ENCODE measurements at places on chromosomes 11 and 22.

DNA sequence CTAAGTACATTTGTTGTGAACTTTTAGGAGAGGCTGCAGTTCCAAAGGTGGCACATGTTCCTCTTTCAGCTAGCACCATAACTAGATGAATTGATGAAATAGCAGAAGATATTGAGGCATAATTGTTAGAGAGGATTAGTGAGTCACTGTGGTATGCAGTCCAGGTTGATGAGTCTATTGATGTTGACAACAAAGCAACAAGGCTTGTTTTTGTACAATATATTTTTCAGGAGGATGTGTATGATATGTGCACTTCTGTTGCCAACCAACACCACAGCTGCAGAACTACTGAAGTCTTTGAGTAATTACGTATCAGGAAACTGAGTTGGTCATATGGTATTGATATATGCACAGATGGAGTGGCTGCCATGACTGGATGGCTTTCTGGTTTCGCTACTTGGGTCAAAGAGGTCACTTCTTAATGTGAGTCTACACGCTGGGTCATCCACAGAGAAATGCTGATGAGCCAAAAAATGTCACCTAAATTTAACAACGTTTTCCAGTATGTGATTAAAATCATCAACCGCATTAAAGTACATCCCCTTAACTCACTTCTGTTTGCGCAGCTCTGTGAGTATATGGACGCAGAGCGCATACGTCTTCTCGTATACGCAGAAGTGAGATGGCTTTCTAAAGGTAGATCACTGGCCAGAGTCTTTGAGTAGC lies 261.3 kb upstream of the ANO5 start:
- H3K36me3 ChIP-seq = no peaks in the 10 kb centered on the region
- no peak for DNase-seq
- H3K4me1 ChIP-seq = no peaks in the 10 kb centered on the region
- no peak overlapping the region for H3K4me3 ChIP-seq
- H3K27ac ChIP-seq = no peak overlapping the region

- H3K4me3 ChIP-seq = no peak overlapping the region
- DNase-seq = no peak
- no peaks in the 10 kb centered on the region for H3K36me3 ChIP-seq
- no peaks in the 10 kb centered on the region for H3K27me3 ChIP-seq
Observed at GRCh38 chr11:135074397-135074998, 662.5 kb upstream of the B3GAT1 start.

GRCh38 chr22:44623771-44624510 lies 78.1 kb upstream of the PRR5 start:
- H3K27me3 ChIP-seq = peaks cover 7% of the 10 kb centered on the region
- no peak overlapping the region for H3K4me3 ChIP-seq
- no peak overlapping the region for H3K27ac ChIP-seq
- DNase-seq = peak; percentile 22
- no peaks in the 10 kb centered on the region for H3K36me3 ChIP-seq

DNA sequence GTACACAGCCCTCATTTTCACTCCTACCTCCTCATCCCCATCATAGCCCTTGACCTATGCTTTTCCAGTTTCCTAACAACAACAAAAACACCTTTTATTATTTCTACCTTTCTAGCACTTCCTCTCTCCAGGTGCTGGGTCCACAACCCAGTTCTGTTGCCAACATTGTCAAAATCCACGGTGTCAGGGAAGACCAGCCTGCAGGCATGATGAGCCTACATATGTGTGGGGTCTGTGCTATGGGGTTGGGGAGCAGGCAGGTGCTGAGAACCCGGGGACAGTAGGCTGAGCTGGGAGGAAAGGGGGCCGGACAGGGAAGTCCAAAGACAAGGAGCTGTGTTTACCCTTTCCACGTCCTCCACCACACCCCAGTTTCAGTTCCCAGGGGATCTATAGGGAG lies 711 bp upstream of the ZPR1 start:
- DNase-seq = no peak
- H3K27ac ChIP-seq = no peak overlapping the region
- H3K4me1 ChIP-seq = peaks cover 6% of the 10 kb centered on the region
- peaks cover 22% of the 10 kb centered on the region for H3K36me3 ChIP-seq
- H3K27me3 ChIP-seq = no peaks in the 10 kb centered on the region

- no peak overlapping the region for H3K27ac ChIP-seq
- no peaks in the 10 kb centered on the region for H3K27me3 ChIP-seq
- H3K36me3 ChIP-seq = peaks cover 27% of the 10 kb centered on the region
- peaks cover 17% of the 10 kb centered on the region for H3K4me1 ChIP-seq
- DNase-seq = no peak
Observed at GRCh38 chr22:24584166-24584790, 8.6 kb downstream of the LRRC75B start.

DNA sequence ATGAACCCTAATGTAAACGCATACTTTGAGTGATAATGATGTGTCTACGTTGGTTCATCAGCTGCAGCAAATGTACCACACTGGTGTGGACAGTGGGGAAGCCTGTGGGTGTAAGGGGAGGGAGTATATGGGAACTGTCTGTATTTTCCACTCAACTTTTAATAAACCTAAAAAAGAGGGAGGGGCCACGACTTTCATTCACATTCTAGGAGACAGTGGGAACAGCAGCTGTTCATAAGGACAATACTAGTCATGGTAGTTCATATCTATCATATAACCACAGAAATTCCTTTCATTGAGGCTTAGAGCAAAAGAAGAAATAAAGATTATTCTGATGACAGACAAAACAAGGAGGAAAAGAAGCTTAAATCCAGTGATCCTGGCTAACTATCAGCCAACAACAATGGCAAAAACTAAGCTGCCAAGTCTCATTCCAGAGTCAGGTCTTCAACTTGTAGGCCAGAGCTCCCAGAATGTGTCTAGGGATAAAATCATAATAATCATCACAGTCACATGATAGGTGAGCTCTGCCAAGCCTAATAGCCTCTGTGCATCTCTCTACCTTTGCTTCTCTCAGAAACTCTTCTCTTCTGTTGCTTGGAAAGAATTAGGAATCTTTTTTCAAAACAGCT lies 59.4 kb upstream of the CHRM4 start:
- peak; percentile 26 for DNase-seq
- no peak overlapping the region for H3K4me3 ChIP-seq
- H3K4me1 ChIP-seq = peaks cover 5% of the 10 kb centered on the region
- H3K27me3 ChIP-seq = no peaks in the 10 kb centered on the region
- no peaks in the 10 kb centered on the region for H3K36me3 ChIP-seq
- H3K27ac ChIP-seq = no peak overlapping the region

DNA sequence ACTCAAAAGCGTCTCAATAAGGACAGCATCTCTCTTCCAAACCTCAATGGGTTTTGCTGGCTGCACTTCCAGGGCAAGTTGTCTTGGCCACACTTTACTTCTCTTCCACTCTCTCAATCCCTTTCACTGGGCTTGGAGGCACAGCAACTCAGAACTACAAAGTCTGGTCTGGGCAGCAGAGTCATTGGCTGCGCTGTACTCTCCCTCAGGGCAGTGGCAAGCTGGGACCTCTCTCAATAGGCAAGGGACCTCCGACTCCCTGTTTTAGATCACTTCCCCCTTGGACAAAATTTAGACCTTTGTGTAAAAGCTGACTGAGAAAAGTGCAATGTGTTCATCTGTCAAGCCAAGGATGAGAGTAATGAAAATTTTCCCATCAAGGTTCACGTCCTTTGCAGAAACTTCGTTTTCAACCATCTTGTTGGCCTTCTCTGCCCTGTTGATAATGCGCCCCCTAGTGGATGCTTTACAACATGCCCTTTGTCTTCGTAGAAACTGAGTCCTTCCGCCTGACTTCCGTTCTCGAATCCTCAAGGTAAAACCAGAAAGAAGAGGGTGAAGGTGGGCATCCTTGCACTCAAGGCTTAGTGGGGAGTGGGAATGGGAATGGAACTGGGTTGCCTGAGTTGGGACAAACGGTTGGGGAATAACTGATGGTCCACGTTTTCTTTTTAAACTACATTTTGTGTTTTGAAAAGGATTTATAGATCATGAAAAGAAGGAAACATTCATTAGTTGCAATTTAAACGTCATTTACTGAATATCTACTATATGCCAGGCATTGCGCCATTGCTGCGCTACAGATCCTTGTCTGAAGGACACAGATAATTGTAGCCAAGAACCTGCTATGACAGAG lies 99.1 kb downstream of the CD44 start:
- DNase-seq = no peak
- no peaks in the 10 kb centered on the region for H3K27me3 ChIP-seq
- H3K4me3 ChIP-seq = no peak overlapping the region
- H3K4me1 ChIP-seq = peaks cover 7% of the 10 kb centered on the region

- no peaks in the 10 kb centered on the region for H3K27me3 ChIP-seq
- H3K4me3 ChIP-seq = no peak overlapping the region
- H3K4me1 ChIP-seq = peaks cover 1% of the 10 kb centered on the region
Observed at GRCh38 chr11:108726077-108726800, 61.4 kb downstream of the DDX10 start.

DNA sequence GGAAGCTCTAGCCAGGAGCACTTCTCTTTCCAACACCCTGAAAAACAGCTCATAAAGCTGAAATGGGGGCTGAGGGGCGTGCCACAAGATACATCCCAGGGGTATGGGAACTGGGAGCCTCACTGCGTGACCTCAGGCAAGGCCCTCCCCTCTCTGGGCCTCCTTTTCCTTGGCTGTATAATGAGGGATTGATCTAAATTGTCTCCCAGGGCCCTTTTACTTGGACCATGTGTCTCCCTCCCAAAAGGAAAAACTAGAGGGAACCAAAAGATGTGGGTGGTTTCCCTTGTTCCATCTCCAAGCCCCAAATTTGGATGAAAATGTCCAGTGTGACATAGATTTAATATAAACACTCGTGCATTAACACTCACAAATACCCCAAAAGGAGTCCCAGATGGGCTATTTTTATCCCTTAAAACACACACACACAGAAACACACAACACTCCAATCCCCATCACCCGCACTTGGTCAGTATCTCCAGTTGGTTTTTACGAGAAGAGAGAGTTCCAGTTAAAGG lies 25.9 kb upstream of the SMTN start:
- H3K27ac ChIP-seq = peak overlapping the region; percentile 90
- no peak for DNase-seq
- H3K36me3 ChIP-seq = no peaks in the 10 kb centered on the region
- H3K4me1 ChIP-seq = peaks cover 15% of the 10 kb centered on the region

DNA sequence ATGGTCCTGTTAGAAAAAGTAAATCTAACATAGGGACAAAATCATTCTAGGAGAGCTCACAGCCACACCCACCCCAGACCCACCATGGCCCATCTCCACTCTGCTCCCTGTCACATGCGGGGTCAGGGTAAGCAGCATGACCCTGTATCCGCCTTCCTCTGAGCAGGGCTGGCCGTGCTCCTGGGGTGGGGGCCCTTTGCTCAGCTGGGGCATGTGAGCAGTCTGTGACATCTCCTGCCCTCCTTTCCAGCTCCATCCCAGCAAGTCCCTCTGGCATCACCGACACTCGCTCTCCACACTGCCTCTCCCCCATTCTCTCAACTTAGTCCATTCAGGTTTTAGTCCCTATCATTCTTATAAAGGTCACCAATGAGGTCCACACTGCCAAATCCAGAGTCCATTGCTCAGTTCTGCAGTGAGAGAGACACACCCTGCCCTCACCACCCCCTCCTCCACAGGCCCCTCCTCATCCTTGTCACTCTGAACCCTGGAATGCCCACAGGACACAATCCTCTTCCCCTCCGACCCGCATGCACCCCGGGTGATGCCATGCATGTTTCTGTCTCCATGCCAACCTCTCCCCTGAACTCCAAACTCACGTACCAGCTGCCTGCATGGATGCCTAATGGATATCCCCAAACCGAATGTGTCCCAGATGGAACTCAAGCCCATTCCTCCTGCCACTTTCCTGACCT lies 65.1 kb upstream of the PITPNB start:
- no peaks in the 10 kb centered on the region for H3K27me3 ChIP-seq
- DNase-seq = no peak
- H3K4me3 ChIP-seq = no peak overlapping the region
- peaks cover 11% of the 10 kb centered on the region for H3K4me1 ChIP-seq

GRCh38 chr11:69252490-69252837 lies 41.5 kb upstream of the MYEOV start:
- peaks cover 17% of the 10 kb centered on the region for H3K27me3 ChIP-seq
- peaks cover 7% of the 10 kb centered on the region for H3K4me1 ChIP-seq
- H3K4me3 ChIP-seq = no peak overlapping the region
- no peak overlapping the region for H3K27ac ChIP-seq

Data from IMR-90 (cell line).